ENCODE measurements at places on chromosomes 12 and 14.
A peak's percentile ranks its signal among the peaks of the same experiment; 100 is the strongest.

DNA sequence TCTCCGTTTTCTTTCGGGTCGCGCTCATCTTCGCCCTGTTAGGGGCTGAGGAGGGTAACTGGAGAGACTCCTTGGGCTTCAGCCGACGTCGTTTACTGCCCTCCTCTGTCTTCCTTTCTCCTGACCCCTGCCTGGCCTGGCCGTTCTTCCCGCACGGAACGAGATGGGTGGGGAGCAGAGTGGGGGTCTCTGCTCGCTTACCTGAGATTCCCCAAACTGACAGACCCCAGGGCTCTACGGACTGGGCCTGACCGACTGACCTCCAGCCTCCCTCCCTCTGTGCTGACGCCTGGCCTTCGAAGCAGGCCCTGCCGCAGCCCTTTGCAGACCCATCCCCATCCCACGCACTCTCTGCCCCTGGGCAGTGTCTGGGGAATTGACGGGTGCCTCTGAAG is 439 bp downstream of the GOLGA5 start:
- no peak for DNase-seq

- DNase-seq, result no peak
Measured at GRCh38 chr12:9906873-9907272, 25.3 kb downstream of the CLEC2A start.

GRCh38 chr12:130088504-130088903 is 73.8 kb upstream of the FZD10 start:
- DNase-seq, result no peak

- peak; percentile 30 for DNase-seq
Measured at GRCh38 chr12:107468182-107468581, 217.4 kb upstream of the PWP1 start.

- no peak for DNase-seq
Measured at GRCh38 chr12:71621938-71622337, 41.7 kb downstream of the ZFC3H1 start.

DNA sequence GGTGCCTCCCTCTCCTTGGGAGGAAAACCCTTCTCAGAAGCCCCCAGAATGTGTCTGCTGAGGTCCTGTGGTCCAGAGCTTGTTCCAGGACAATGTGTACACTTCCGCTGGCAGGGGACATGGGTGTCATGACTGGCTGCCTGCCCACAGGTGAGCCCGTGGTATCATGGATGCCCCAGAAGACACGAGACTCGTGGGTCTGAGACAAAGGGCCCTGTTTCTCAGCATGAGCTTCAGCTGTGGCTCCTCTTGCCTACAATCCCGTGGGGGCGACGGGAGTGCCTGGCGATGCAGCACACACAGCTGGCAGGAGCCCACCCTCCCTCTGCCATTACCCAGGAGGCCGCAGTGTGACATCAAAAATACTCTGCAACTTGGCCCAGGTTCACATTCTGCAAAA is 7.0 kb downstream of the TMEM121 start:
- no peak for DNase-seq

DNA sequence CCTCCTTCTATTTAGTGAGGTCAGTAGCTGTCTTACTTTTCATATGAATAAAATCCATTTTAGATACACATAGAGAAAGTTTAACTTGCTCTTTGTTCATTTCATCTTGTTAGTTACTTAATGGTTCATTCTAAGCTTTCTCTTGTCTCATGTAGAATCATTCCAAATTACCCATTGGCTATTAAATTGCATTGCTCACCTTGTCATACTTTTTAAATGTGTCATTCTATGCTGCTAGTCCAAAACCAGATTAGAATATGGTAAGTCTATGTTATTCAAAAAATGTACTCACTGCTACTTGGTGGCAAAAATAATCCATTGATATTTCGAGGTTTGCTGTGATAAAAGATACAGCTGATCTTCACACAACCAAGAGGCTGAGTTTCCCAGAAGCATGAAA is 3.0 kb downstream of the C12orf50 start:
- DNase-seq, result no peak

GRCh38 chr14:75226755-75227544 is 50.5 kb upstream of the TMED10 start:
- no peak for DNase-seq

- no peak for DNase-seq
Measured at GRCh38 chr12:11746940-11747716, 97.7 kb downstream of the ETV6 start.

GRCh38 chr14:59582161-59582560 is 5.5 kb upstream of the CCDC175 start:
- DNase-seq, result peak; percentile 8

GRCh38 chr12:92513231-92513730 is 189.5 kb upstream of the PLEKHG7 start:
- DNase-seq, result no peak

GRCh38 chr14:58629281-58629680 is 8.5 kb upstream of the DACT1 start:
- no peak for DNase-seq

DNA sequence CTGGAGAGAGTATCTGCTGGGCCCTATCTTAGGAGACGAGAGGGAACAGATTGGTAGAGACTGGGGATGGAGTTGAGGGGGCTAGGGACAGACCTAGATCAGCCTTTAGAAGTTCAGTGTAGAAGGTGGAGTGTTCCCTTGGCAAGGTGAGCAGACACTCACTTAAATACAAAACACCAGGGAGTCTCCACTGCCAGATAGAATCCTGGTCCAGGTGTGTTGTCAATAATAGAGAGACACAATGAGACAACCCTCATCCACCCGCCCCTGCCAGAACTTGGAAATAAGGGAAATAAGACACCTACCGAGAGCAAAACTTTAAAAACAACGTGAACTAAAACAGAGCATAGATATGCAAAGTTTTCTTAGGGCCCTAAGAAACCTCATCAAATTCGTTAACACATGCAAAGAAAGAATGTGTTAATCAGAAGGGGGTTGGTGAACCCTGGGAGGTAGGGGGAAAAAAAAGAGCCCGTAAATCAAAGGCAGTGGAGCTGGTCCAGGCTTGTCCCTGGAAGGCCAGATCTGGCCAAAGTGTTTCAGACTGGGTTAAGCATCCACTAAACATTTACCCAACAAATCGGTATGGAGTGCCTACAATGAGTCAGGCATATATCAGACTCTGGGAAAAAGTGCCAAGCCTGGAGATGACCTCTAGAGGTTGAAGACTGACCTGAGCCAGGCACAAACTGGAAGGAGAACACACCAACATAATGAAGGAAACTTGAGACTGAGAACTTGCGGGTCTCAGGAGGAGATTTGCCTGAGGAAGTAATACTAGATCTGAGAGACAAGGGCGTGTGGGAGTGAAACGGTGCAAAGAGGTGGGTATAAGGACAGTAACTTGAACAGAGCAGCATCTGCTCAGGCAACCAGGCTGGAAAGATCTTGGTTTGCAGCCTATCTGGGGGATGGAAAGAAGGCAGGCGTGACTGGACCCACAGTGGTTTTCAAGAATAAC is 37.0 kb upstream of the OTX2 start:
- no peak for DNase-seq

DNA sequence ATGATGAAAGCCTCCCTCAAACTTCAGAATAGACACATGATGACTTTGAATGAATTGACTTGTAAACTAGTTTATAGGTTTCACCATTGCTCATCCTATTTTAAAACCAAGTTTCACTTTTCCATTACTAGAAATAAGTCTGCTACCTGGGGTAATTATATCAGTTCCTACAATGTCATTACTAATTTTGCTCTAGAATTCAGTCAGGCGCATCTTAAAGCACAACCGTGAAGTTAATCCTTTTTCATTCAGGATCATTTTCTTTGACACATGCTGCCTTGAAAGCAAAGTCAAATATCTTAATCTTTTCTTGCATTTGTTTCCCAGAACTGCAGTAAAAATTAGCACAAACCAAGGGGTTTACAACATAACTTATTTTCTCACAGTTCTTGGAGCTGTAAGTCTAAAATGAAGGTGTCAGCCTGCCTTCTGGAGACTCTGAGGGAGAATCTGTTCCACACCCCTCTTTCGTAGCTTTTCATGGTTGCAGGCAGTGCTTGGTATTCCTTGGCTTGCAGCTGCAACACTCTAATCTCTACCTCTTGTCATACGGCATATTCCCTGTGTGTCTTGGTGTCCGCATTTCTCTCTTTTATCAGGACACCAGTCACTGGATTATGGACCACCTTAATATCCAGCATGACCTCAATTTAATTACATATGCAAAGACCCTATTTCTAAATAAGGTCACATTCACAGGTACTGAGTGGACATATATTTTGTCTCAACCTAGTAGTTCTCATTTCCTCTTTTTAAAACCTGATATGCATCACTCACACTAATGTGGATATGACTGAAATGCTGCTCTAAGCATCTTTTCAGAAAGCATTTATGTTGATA is 114.3 kb upstream of the PDZRN4 start:
- DNase-seq, result no peak

DNA sequence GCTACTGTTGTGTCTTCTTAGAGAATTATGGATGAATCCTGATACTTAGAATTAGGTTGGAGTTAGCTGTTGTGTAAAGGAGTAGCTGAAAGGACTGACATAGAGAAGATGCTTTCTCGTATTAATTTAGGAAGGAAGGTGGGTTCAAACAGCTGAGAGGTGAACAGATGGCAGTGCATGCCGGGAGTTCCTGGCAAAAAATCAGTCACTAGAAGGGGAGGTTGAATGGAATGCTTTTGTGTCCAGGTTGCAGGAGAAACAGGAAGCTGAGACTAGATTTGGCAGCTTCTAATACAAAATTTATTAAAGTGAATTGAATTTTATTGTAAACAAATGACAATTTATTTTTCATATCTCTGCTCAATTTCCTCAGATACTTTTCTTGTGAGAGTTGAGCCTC is 70.8 kb downstream of the BTG1 start:
- no peak for DNase-seq

DNA sequence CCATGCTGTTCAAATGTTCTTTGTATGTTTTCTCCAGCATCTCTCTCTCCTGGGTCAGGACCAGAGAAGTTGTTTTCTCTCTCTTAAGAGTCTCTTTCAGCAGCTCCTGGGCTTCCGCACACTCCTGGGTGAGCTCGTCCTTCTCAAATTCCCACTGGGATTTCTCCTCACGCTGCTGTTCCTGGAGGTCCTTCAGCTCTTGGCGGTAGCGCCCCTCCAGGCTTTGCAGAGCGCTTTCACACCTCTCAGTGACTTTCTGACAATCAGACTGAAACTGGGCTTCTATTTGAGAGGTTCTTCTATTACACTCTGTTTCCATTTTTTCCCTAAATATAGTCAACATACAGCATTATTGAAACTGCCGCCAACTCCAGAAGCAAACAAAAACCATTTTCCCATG is 72.7 kb downstream of the NIN start:
- DNase-seq, result no peak

All from astrocyte of the spinal cord (primary cell).